ENCODE measurements at places on chromosomes 6 and 20.
A peak's percentile ranks its signal among the peaks of the same experiment; 100 is the strongest.

DNA sequence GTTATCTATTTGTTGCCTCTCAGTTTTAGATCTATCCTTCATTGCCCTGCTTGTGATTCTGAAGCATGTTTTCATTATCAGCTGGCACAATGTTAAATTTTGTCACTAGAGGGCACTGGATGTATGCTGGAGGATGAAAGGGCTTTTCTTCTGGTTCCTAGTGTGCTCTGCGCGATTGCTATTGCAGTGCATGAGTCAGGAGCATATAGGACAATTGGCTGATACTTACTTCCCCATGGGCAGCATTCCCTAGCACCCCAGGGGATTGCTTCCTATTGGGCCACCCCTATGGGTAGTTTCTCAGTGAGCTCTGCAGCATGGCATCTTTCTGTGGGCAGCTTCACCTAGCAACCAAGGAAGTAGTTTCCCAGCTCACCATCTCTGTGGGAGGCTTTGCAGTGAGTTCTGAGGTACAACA, 280.3 kb upstream of the SYNCRIP start:
- peak; percentile 23 for DNase-seq

GRCh38 chr6:33802186-33802958, 1.4 kb downstream of the MLN start:
- no peak for DNase-seq

DNA sequence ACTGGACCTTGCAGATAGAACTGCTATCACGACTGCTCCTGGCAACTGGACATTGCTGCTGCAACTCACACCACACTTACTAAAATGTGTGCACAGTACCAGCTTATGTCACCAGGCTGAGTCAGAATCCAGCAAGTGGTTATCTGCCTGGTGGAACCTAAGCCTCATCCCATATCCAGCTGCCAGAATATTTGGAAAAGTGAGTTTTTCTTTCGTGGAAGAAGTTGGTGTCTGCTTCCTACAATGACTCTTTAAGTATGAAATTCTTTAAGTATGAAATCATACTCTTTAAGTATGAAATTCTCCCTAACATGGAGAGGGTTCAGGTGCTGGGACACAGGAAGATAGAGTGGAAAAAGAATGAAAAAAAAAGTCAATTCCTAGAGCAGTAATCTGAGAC, 16.4 kb upstream of the POLR1H start:
- DNase-seq, result no peak

DNA sequence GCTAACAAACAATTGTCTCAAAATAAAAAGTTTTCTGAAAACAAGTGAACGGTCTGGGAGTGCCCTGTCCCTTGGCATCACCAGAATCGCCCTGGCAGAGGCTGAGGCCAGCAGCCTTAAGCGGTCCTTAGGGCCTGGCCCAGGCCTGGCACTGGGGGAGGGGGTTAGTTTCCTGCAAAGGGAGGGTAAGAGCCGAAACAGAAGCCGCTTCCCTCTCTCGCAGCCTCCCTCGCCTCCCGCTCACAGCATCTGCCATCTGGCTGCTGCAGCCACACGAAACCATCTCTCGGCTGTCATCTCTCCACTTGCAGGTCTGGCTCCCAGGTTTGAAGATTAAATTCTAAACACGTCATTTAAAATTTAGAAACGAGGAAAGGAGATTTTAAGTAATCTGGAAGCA, 31.5 kb downstream of the PMEPA1 start:
- DNase-seq, result no peak

- DNase-seq, result no peak
These were observed 156.9 kb downstream of the ASCC3 start for GRCh38 chr6:100724222-100724621.

GRCh38 chr6:52741872-52742271, 21.4 kb downstream of the GSTA2 start:
- DNase-seq, result no peak

DNA sequence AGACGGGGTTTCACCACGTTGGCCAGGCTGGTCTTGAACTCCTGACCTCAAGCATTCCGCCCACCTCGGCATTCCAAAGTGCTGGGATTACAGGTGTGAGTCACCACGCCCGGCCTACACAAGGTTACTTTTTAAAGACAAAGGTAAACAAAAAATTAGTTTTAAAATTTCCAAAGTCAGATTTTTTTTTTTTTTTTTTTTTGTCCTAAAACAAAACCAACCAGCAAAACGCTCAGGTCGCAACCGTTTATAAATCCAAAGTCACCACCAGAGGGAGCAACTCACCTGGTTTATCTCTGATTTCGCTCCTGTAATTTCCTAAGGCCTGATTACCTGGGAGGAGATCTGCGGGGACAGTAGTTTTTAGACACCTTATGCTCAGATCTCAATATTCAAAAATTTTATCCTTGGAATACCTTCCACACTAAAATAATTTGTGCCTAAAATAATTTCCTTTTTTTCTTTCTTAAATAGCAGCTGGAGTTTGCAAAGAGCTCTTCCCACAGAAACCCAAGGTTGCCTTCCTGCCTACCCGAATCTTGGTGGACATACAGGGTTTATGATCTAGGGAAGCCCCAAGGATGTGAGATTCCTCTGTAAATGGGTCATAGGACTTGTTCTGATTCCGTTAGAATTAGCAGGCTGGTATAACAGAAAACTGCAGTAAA, 19.8 kb upstream of the TREM1 start:
- peak; percentile 45 for DNase-seq

- no peak for DNase-seq
These were observed 211.5 kb upstream of the FKBP1C start for GRCh38 chr6:62999796-63000195.

- no peak for DNase-seq
These were observed 43.0 kb downstream of the EDN1 start for GRCh38 chr6:12333128-12333527.

GRCh38 chr6:16446273-16446672, 207.9 kb downstream of the GMPR start:
- DNase-seq, result no peak

DNA sequence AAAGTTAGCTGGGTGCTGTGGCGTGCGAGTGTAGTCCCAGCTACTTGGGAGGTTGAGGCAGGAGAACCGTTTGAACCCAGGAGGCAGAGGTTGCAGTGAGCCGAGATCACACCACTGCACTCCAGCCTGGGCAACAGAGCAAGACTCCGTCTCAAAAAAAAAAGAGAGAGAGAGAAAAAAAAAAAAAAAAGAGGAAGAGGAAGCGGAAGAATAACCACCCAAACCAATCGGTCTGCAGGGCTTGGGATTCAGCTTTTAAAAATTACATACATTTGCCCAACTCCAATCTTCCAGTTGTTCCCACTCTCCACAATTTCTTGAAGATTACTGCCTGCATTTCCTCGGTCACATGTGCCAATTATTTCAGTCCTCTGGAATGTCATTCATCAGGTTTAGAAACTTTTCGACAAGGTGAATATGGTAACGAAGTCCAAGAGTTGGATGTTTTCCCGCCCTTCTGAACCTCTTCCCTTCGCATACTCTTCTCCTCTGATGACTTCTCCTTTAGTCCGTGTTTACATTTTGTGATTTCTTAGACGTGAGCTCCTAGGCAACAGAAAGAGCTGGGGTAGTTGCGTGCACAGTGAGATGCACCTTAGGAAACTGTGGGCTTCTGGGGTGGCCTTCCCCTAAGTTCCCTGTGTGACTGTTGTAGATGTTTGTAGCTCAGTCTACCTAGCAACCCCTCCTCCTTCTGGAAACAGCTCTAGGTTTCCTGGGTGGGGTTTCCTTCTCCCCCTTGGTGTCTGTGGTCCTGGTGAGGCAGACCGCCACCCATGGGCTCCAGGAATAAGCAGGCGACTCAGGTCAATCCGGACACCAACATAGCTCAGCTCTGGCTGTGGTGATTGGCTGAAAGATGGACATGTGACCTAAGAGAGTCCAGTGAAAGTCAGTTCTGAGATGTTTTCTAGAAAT, 63.0 kb upstream of the NCOA3 start:
- DNase-seq, result peak; percentile 71

All from GM10248 (cell line).